ENCODE measurements at places on chromosomes 1 and 21.

DNA sequence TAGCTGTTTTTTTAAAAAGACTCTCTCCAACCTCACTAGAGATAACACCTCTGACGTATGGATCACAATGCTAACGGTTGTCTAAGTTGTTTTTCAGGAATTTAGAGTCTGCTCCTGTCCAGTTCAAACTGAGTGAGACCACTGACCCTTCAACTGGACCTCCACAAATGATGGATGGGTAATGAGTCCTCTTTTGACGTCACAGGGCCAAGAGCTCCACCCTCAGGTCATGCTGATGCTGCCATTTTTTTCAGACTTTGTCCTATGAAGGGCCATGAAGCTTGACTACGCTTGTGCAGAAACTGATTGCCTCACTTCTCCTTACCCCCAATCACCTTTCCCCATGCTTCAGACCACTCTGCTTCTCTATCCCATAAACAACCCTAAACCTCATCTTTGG lies 16.6 kb downstream of the GRIK3 start:
- DNase-seq, result no peak

- no peak for DNase-seq
These were observed 254.9 kb downstream of the RHOU start for GRCh38 chr1:228989992-228990827.

DNA sequence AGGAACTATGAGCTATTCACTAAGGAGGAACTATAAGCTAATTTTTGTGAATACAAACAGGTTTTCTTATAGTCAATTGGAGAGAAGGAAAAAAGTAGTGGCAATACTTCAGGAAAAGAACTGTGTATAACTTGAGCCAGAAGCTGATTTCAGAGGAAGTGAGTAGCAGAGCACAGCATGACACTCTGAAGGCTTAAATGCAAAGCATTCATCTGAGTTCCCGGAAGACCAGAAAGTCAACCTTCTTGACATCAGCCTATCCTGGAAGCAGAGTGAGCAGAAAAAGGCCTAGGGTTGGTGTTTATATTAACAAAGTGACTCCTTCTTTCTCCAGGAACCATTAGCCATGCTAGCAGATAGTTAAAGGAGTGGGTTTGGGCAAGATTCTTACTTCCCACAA lies 545.2 kb downstream of the MRPL39 start:
- DNase-seq, result no peak

DNA sequence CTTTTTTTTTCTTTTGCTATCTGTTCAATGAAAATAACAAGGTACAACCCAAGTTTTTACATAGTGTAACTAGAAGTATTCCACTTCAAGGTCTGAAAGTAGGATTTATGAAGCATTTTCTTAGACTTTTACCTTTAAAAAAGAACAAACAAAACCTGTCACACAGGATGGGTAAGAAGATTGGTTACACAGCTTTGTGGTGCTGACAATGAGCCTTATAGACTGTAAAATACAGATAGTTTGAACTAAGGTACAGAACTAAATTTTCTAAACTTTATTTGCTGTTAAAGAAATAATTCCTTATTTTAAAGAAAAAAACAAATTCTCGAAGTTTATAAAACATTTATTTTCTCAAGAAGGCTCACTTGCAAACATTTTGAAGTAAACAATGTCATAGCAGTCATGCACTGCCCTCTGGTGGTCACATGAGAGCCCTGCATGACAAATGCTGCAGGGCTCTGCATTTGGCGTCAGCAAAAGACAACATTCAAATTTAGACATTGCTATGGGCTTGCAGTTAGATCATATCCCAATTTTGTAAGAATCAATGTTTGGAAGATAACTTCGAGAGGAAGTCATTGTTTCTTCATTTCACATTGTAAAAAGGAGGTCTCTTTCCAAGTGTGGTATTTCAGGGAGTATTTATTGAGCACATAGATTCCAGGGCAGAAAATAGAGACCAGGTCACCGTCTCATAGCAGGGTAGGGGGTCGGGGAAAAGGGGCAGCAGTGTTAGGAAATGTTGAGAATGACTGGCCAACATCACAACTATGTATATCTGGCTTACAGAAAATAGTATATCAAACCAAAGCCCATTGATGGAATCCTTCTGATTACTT lies 115.3 kb upstream of the FMN2 start:
- DNase-seq, result peak; percentile 78

DNA sequence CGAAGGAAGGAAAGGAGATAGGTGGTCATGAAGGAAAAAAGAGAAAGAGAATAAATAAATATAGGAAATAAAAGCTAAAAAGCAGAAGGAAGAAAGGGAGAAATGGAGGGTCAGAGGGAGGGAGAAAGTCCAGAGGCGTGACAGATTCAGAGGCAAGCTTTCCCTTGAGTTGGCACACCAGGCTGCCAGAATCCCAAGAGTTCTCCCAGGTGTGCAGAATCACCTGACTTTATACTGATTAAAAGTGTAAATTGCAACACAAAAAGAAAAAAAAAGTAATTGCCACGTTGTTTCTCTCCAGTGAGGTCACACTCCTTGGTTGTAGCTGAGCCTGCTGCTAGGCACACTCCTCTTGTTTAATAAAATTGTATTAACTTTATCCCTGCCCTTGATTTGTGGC lies 669.9 kb upstream of the PKN2 start:
- no peak for DNase-seq

- DNase-seq, result no peak
These were observed 12.6 kb downstream of the HSPG2 start for GRCh38 chr1:21924503-21925005.

- no peak for DNase-seq
These were observed 43.0 kb upstream of the EIF4G3 start for GRCh38 chr1:21219674-21220073.

DNA sequence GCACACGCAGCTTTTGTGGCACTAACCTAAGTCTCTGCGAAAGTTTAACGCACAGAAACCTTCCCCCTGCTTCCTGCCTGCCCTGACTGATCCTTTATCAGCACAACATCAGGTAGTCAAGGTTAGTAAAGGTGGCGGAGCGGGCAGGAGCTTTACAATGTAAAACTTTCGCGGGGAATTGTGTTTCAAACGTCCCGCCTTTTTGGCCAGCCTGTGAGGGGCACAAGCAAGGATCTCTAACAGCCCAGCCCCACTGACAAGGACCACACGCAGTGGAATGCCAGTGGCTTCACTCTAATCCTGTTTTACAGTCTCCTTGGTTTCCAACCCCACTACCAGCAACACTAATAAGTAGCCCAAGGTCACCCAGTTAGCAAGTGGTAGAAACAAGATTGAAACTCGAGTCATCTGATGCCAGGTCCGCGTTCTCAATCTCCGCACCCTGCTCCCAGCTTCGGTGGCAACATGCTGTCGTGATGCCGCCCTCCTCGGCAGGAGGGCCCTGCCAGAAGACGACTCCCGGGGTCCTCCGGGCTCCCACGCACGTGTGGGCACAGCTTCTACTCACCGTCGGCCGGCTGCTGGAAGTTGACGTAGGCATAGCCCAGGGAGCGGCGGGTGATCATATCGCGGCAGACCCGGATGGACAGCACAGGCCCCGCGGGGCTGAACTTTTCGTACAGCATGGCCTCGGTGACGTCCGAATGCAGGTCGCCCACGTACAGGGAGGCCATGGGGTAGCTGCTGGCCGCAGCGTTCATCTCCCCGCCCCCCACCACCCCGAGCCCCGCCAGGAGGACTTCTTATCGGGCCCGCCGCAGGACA lies 1.2 kb downstream of the PABPC4 start:
- peak; percentile 39 for DNase-seq

DNA sequence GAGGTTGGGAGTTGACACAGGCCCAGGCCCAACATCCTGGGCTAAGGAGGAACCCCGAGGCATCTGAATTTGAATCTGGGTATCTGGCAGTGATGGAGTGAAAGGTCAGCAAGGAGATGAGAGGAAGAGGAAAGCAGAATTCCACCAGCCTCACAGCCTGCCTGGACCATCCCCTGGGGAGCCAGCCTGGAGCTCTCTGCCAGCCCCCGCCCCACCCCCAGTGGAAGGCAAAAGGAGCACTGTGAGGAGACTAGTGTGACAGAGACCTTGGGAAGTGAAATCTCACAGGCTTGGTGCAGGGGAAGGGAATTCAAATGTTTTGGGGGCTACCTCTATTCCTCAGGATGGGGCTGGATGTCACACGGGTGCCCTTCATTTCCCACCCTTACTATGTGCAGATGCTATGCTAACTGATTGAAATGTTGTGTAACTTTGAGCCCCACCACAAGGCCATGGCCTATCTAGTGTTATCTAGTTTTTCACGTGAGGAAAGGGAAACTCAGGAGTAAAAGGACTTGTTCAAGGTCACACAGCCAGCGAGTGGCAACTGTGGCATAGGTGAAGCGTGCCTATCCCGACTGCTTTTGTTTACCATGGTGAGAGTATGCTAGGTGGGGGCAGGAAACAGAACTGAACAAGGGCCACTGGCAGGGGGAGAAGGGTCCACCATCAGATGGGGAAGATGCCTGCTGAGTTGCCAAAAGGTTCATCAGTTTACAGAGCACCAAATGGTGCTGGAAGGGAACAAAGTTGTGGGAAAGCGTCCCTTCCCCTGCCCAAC lies 29.8 kb downstream of the AHDC1 start:
- DNase-seq, result no peak

GRCh38 chr1:25450891-25451290 lies 20.2 kb downstream of the MACO1 start:
- no peak for DNase-seq

DNA sequence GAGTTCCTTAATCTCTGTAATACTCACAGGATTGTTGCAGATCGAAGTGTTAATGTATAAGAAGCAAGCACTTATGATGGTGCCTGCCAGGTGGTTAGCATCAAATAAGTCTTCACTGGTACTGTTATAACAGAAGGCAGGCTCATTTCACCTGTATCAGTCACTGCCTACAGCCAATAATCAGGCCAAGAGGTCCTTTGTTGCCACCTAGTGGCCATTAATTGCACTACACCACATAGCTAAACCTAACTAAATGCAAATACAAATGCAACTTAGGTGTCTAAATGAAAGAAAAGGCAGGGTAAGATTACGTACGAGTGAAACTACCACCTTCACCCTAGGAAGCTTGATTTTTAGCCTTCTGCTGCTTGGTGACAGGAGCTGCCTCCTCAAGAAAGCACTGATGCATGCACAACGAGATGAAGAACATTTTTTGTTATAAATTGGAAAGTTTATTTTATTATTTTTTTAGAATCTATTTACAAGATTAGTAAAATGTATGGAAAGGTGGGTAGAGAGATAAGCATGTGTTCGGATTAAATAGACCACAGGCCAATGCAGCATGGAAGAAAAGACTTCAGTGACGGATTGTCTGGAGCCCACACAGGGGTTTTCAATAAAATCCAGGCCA lies 334.8 kb upstream of the CAMK1G start:
- peak; percentile 88 for DNase-seq

DNA sequence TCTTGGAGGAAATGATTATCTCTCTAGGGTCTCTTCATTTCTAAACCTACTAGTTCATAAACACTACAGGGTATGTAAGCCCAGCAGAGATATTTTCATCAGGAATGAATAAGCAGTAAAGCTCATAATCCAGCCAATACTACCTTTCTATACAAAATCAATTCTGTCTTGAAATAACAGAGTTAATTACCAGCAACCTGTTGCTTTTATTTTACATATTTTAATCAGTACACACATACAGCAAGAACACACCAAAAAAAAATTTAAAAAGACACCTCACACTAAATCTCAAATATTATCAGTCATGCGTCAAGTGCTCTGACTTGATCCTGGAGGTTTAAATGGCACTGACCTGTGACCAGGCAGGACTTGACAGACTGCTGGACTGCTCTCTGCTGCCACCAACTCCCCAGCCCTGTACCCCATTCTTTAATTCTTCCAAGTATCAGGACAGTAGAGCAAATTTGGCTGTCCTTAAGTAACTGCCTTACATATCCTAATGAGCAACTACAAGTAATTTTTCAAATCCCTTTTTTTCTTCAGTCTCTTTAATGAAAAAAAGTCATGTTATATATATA lies 98.5 kb downstream of the CDC42BPA start:
- no peak for DNase-seq

DNA sequence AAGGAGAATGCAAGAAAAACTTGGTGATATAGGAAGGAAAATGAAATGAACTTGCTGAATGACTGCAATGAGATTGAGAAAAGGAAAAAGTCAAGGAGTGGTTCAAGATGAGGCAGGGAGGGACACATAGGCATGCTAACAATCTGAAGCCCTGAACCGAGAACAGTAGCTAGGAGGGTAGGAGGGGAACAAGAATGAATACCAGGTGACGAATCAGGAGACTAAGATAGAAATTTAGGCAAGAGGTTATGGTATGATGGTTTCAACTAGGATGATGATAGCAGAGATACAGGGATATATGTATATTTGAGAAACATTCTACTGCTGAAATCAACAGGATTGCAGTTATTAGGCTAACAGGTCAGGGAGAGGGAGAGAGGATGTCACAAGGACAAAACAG lies 44.1 kb downstream of the SMYD3 start:
- no peak for DNase-seq

- DNase-seq, result peak; percentile 18
These were observed 20.7 kb upstream of the HAO2 start for GRCh38 chr1:119347858-119348257.

GRCh38 chr1:199269241-199269640 lies 630.4 kb downstream of the PTPRC start:
- DNase-seq, result no peak

- no peak for DNase-seq
These were observed 10.0 kb upstream of the CDA start for GRCh38 chr1:20578721-20579395.

- no peak for DNase-seq
These were observed 32.4 kb upstream of the SCCPDH start for GRCh38 chr1:246691622-246692495.

GRCh38 chr1:59046730-59047157 lies 250.2 kb upstream of the FGGY start:
- peak; percentile 79 for DNase-seq

DNA sequence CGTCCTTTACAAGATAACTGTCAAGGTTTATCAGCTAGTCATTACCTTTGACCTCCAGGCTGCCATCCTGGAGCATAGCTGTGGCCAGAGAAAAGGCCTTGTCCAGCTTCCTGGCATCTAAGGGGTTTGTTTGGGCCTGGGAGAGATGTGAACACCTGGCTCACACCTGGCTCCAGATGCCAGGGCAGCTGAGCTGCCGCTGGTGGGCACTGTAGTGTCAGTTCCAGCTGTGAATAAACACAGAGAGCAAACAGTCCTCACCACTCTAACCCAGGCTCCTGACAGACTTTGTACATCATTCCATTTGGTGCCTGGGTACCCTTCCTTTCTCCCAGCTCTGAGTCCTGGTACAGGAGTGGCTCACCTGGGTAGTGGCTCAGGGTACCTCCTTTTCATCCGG lies 14.3 kb upstream of the KCNA10 start:
- no peak for DNase-seq

DNA sequence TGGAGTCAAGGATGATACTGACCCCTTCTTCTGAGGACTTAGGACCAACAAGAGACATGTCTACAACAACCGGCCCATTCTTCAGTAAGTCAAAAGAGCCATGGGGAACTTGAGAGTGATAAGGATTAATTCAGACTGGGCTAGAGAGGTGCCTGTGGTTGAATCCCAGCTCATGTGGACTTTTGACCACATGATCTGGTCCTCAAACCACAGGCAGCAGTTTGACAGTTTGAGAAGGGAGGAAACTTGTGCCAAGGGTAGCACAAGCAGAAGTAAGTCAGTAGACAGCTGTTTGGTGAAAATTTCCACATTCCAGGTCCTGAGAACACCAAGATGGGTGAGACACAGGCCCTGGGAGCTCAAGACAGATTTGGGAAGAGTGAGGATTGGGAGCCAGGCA lies 19.8 kb downstream of the SH3BP5L start:
- DNase-seq, result peak; percentile 26
